ENCODE measurements at places on chromosomes 2 and 18. TPM values are rescaled to one million over a fixed set of nuclear protein-coding genes. Genes with fewer than 3 reads are reported as not detected.

Gene LRP2
- 9.2 TPM for total RNA-seq

Gene SCYGR4
- not detected for total RNA-seq

Gene ANKAR
- total RNA-seq = 2.6 TPM

Gene GPR55
- 0.13 TPM for total RNA-seq

Gene ITGB6
- 0.03 TPM for total RNA-seq

Gene ANAPC1
- 75.7 TPM for total RNA-seq

DNA sequence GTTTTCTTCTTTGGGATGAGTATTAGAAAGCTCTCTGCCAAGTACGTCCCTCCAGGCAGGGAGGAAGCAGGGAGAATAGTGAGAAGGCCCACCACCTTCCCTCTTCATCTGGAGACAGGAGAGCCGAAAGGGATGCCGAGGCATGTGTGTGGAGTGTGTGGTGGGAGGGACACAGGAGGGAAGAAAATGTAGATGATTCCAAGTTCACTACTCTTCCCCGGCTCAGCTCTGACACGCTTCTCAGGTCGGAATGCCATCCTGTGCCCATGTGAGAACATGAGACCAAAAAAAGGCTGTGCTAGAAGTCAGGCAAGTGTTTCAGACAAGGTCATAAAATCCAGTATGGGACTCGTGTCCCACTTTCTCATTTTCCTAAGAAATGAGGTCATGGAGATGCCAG, 47.4 kb downstream of the GYPC start:
- DNase-seq = no peak

GRCh38 chr2:221423210-221423804, 148.8 kb downstream of the EPHA4 start:
- no peak for DNase-seq

- DNase-seq = no peak
Measured at GRCh38 chr18:7325126-7325430, 94.2 kb downstream of the LRRC30 start.

DNA sequence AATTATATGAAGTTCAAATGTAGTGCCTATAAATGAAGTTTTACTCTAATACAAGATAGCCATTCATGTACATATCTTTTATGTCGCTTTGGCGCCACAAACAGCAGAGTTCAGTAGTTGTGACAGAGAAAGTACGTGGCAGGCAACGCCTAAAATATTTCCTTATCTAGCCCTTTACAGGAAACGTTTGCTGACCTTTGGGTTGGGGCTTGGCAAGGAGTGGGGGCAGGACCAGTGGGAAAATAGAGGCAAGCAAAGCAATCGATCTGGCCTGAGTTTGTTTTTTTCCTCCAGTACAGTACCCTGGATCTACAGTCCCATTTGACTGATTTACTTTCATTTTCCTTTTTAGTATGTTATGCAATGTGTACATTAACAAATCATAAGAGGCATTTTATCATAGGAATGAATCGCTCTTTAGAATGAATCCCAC, 13.1 kb downstream of the CCDC68 start:
- no peak for DNase-seq

DNA sequence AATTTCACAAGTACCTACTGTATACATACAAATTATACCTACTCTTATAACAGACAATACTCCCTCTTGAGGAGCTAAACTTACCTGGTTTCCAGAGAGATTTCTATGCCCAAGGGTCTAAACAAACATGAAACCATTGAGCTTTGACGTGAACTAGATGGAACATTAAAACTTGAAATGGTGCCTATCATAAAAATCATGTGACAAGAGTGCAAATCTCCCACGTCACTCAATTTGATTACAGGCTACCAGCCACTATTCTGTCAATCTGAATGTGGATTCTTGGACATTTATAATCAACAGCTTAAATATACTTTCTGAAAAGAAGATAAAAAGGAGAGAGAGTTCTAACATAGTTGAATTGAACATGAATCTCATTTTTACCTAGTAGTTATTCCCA, 297.1 kb upstream of the SESTD1 start:
- DNase-seq = no peak

DNA sequence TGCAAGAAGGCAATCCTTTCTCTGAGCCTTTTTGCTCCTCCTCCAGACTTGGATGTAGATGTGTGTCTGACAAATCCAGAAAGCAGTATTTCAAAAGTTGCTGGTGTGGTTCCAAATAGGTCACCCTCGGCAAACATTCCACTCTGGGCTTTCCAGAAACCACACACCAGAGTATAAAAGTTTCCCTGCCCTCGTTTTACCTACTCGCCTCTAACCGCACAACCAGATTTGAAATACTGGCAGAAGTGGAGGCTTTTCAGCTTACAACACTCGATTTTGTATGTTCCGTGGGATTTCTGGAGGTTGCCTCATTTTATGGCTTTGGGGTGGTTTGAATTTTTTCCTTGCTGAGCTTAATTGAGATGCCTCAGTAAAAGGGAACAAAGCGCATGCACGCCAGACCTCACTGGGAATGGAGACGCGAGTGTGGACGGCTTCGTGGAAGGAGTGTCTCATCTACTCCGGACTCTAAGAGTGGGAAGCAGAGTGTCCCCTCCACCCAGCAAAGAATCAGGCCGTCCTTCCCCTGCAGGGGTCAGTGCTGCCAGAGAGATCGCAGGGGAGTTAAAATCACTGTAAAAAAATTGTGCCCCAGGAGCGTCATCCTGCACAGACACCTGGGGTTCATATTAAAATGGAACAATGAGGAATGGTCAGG, 44.0 kb upstream of the RPL31 start:
- DNase-seq = no peak

GRCh38 chr2:202307690-202308089, 42.1 kb downstream of the NOP58 start:
- DNase-seq = no peak

GRCh38 chr18:63016270-63016669, 300.9 kb downstream of the PHLPP1 start:
- peak; percentile 73 for DNase-seq

DNA sequence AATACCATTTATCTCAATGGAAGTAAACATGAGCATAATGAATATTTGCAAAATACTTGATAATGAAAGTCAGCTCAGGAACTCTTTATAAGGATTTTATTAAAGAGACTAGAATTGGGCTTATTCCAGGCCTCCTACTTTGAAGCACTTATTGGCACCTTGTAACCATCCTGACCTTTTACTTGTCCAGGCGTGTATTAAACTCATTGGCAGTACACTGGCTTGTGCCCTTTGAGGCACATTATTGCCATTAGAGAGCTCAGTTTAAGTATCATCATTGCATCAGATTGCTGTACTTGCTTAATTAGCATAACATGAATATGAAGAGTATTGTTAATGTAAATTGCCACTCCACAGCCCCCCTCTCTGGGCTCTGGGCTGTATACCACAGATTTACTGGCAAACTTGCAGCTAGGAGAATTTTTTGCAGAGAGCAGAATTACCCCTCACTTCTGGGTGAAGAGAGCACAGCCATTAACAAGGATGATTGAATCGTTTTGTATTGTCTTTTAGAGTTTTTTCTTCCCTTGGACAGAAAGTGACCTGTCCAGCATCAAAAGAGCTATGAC, 72.5 kb downstream of the XIRP2 start:
- DNase-seq = no peak

DNA sequence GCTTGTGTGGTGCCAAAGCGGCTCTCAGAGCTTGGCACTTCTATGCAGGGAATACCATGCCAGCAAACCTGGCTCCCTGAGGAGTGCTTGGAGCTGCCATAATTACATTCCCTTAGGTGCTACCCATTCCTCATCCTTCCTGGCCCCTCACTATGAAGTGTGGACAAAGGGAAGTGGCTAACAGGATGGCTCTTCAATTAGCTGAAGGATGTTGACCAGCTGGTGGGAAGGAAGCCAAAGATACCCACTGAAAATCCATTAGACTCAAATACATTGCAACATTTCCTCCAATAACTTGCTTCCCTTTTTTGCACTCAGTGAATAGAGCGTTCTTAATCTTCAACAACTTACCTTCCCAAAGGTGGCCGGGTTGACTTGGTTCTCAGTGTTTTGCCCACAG, 8.5 kb downstream of the RFX8 start:
- DNase-seq = no peak

DNA sequence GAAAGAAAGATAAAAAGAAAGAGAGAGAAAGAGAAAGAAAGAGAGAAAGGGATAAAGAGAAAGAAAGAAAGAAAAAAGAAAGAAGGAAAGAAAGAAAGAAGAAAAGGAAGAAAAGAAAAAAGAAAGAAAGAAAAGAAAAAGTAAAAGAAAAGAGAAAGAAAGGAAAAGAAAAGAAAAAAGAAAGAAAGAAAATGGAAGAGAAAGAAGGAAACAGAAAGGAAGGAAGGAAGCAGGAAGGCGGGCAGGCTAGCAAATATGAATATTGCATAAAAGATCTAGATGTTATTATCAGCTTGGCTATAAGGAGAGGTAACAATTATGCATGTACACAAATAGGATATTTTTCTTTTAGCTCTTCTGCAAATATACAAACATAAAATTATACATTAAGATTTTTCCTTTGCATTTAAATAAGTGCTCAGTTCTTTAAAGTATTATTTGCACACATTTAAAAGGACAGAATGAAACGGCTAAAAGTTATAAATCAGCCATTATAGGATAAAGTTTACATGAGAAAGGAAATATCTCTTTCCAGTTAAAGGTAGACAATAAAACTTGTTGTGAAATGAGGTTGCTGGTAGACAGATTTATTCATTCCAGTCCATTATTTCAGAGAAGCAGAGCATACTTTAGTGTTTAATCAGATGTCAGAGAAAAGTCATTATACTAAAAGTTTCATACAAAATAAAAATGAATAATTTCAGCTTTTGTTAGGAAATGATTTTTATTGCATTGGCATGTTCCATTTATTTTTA, 511.4 kb downstream of the KCNJ3 start:
- DNase-seq = no peak

- DNase-seq = no peak
Measured at GRCh38 chr2:223007531-223007930, 44.5 kb upstream of the KCNE4 start.

DNA sequence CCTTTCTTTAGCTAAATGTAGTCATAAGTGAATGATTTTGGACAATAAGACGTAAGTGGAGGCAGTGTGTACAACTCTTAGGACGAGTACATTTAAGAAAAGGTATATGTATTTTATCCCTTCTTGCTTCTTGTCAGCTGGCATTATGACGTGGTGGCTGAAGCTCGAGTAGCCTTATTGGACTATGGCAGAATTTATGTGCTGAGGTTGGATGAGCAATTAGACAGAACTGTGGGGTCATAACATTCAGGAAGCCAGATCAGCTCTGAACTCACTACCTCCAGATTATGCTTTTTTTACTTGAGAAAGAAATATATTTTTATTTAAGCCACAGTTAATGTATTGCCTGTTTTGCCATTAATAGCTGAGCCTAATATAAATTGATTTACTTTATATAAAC, 661.5 kb downstream of the ERBB4 start:
- no peak for DNase-seq

DNA sequence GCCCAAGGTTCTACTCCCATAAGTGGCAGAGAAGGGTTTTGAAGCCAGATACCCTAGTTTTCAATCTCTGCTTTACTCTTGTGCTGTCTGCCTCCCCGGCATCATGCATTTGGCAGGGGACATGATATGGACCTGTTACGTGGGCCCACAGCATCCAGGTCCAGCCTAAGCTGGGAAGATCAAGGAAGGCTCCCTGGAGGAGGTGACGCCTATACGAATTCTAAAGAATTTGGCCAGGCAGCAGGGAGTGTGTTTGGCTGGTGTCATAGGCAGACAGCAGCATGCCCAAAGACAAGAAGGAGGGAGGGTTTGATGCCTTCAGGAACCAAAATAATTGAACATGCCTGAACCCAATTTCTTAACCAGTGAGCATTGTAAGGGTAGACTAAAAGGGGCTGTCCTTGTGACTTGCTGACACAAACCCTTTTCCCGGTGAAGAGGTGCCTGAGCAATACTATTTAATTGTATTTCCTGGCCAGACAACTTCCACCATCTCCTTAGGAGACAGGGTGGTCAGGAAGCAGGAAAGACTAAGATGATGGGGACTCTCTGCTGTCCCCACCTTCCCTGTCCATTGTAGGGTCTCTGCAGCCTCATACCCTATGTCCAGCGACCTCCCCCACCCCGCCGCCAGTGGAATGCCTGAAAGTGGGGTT, 21.3 kb downstream of the NRP2 start:
- no peak for DNase-seq

DNA sequence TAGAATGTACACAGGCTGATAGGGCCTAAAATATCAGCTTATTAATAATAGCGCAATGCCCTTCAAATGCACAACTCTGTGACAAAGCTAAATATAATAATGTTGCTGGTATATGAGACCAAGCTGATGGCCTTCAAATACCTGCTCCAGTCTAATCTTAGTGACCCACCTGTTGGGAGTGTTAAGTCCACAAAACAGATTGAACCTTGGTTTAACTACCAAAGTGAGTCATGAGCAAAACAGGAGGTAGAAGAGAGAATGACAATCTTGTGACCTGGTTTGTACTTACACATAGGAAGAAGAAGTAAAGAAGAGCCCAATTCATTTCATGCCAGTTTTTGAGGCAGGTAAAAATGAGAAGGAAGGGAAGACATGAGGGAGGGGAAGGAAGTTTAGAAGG, 295.0 kb downstream of the NR4A2 start:
- no peak for DNase-seq

GRCh38 chr2:44188696-44189095, 20.0 kb downstream of the PPM1B start:
- no peak for DNase-seq

GRCh38 chr2:119283873-119284331, 60.3 kb downstream of the STEAP3 start:
- no peak for DNase-seq

DNA sequence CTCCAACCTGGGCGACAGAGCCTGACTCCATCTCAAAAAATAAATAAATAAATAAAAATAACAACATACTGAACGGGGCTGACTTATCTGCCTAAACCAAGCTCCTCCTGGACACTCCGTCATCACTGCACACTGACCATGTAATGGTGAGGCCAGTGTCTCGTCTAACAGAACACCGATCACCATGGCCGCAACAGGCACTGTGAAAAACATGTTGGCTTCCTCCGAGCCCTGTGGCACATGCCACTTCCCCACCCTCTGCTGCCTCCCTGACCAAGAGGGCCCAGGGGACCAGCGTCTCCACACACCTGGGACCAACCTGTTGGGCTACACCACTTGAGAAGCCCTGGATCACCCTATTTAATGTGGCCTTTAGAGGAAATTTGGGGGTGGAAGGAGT, 33.9 kb downstream of the ZNF516 start:
- no peak for DNase-seq

Measured in SK-MEL-5 (cell line).